ENCODE measurements at places on chromosomes 5 and 9.

- no peak for DNase-seq
These were observed 7.2 kb downstream of the EPB41L4A start for GRCh38 chr5:112411903-112412302.

DNA sequence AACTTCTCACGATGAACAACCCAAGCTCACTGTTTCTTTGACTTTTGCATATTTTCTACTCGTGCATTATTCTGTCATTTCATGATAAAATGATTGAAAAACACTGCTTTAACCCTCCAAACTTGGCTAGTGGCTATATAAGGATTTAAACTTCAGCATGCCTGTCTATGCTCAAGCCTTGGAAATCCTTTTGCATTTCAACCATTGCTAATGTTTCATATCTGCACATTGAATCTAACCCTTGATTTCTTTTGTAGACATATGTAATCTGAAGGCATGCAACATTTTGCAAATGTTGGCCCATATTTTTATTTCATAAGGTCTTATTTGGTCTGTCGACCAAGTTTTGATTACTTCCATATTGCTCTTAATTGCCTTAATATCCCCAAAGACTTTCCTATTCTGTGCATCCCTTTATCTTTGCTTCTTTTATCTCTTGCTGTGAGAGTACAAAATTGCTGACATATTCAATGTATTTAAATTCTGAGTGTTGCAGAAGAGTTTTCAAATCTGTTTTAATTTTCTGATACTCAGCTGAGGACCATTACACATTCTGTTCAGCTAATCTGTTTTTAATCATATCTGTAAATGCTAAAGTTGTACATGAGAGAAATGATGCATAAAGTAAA lies 403.7 kb upstream of the ZNF608 start:
- no peak for DNase-seq

- no peak for DNase-seq
These were observed 88.3 kb downstream of the PHF2 start for GRCh38 chr9:93664549-93665120.

GRCh38 chr9:133633681-133634080 lies 2.5 kb upstream of the DBH start:
- no peak for DNase-seq

DNA sequence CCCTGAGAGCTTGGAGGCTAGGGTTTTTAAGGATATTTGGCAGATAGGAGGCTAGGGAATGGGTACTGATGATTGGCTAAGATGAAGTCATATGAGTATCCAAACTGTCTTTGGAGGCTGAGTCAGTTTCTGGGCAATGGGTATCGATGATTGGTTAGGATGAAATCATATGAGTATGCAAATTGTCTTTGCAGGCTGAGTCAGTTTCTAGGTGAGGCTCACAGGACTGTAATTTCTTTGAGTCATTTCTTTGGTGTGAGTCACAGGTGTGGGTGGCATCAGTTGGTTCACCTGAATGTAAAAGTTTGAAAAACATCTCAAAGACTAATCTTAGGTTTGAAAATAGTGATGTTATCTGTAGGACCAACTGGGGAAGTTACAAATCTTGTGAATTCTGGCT lies 1068.0 kb downstream of the NR2F1-AS1 start:
- DNase-seq = no peak

- DNase-seq = no peak
These were observed 43.9 kb downstream of the F2RL2 start for GRCh38 chr5:76579166-76579937.

- peak; percentile 27 for DNase-seq
These were observed 2.4 kb upstream of the SMC2 start for GRCh38 chr9:104091708-104092107.

- DNase-seq = no peak
These were observed 92.3 kb downstream of the ANKRD33B start for GRCh38 chr5:10655972-10656830.

DNA sequence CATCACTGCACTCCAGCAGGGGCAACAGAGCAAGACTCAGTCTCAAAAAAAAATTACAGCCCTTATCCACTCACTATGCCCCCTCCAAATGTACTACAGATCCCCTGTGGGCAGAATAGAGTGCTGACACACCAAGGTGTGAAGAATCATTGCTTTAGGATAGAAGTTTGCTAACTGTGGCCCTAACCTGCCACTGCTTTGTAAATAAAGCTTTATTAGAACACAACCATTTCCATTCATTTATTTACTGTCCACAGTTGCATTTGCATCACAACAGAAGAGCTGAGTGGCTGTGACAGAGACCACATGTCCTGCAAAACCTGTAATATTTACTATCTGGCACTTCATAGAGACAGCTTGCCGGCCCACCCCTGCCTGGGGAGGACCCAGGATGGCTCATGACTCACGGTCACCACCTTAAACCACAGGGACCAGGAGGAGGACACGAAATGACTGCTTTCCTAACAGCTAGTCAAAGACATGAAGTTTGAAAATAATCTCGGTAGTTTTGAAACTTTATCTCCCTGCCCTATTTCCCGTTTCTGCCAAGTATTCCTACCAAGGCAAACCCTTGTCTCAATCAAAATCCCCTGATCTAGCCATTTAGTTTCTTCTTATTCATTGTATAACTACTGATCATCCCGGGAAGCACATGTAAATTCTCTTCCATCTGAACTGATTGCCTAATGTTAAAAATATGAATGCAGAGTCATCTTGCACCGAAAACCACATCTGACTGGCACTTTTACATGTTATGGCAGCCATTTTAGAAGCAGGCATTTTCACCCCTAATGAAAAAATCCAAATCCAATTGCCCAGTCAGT lies 206.1 kb downstream of the SLIT3 start:
- DNase-seq = no peak

DNA sequence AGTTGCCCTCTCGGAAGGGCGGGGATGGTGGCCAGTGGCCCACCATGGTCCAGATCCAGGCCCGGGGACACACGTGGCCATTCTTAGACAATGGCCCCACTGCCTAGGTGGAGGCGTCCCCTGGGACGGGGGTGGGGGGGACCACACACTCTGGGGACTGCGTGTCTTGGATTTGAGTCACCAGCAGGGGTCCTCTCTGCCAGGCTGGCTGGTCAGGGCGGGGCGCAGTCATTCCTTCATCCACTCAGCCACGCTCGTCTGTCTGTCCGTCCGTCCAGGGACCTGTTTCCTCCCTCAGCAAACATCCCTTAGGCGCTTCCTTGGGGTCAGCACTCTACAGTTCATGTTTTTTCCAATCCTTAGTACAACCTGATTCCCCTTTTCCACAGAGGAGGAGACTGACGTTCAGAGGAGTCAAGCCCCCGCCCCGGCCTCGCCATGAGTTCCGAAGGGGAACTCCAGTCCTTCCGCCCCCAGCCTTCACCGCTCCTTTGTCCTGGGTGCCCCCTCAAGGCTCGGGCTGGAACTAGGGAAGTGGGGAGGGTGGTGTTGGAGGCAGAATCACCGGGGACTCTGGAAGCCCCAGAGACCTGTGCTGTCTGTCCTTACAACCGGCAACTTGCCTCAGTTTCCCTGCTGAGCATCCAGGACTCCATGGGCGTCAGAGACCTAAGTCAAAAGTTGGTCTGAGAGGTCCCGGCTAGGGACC lies 276.6 kb upstream of the MVB12B start:
- no peak for DNase-seq

GRCh38 chr9:95107976-95108375 lies 209.5 kb downstream of the FANCC start:
- DNase-seq = no peak

All from GM13976 (cell line).